ENCODE measurements at places on chromosomes 1 and 21.

GRCh38 chr1:31822766-31823165 lies 6.9 kb upstream of the SPOCD1 start:
- no peak for DNase-seq

DNA sequence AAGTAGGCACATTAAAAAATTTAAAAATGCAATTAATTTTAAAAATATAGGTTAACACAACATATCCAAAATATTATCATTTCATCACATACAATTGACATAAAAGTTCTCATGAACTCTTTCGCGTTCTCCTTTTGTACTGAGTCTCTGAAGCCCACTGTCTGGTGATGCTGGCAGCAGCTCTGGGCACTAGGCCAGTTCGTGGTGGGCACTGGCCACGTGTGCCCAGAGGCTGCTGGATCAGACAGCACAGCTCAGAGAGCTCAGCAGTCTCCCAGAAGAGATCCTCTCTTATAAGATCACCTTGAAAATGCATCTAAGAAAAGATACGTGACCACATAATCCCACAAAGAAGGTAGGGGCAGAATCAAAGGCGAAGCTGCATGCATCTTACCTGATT lies 9.9 kb downstream of the CEP104 start:
- DNase-seq, result no peak

GRCh38 chr1:22502202-22502601 lies 50.6 kb downstream of the ZBTB40 start:
- DNase-seq, result no peak

DNA sequence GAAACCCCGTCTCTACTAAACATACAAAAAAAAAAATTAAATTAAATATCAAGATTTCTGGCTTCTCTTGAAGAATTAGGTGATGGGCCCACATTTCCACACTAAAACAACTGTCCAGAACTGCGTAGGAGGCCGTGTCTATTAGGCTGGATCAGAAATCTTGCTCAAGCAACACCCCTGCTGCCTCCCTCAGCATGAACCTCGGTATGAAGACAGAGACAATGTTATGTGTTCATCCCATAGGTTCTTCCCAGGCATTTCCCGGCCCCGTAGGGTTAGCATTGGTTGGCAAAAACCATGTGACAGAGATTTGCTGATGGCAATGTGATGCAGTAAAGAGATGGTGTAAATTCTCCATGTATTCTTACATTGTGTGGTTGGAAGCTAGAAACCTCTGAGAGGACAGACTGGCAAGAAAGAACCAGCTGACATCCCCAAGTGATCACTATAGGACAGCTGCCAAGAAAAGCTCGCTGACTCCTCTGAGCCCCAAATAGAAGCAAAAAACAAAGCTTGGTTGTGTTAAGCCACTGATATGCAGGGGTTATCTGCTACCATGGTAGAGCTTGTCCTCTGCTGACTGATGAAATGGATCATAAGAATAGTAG lies 34.5 kb downstream of the EBNA1BP2 start:
- no peak for DNase-seq

DNA sequence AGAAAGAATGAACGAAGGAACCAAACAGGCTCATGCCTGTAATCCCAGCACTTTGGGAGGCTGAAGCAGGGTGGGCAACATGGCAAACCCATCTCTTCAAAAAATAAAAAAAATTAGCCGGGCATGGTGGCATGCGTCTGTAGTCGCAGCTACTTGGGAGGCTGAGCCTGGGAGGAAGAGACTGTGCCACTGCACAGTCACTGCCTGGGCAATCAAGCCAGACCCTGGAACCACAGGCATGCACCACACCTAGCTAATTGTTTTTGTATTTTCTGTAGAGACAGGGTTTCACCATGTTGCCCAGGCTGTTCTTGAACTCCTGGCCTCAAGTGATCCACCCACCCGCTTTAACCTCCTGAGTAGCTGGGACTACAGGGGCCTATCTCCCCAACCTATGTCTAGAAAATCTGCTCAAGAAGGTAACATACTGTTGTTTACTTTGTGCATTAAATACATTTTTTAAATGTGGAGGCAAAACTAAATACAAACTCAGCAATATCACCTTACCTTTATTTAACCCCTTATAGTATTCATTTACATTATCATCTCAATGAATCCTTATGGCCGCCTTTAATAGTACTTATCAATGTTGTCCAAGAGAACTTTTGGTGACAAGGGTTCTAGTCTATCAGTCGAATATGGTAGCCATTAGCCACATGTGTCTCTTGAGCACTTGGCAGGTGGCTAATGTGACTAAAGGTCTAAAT lies 2.7 kb downstream of the KHDC4 start:
- DNase-seq, result no peak

DNA sequence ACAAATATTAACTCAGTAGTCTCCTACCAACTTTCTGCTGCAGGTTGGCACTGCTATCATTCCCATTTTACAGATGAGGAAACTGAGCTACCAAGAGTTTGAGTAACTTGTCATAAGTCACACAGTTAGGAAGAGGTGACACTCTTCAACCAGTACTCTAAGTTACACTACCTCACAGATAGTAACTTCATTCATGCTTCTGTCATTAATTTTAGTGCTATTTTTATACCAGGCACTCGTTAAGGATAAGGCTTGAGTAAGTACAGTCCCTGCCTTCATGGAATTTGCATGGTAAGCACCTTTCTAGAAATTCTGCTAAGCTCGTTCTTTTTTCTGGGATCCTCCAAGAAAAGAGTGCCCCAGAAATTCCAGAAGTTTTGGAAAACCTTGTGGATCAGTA lies 78.7 kb downstream of the ZP4 start:
- no peak for DNase-seq

DNA sequence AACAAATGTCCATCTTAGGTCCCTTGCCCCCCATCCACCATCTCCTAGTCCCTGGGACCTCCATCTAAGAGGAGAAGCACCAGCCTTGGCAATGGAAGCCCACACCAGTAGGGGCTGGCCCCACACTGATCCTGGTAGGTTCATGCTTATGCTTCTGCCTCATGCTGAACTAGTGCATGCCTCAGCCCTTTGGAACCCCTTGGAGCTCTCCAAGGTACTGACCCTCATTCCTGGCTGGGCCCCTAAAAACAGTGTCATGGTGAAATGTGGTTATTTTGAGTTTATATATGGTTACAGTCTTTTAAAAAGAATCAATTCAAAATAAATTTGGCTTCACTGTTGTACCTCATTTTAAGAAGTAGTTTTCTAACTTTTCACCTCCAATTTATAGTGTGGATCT lies 108.3 kb downstream of the HIVEP3 start:
- no peak for DNase-seq

DNA sequence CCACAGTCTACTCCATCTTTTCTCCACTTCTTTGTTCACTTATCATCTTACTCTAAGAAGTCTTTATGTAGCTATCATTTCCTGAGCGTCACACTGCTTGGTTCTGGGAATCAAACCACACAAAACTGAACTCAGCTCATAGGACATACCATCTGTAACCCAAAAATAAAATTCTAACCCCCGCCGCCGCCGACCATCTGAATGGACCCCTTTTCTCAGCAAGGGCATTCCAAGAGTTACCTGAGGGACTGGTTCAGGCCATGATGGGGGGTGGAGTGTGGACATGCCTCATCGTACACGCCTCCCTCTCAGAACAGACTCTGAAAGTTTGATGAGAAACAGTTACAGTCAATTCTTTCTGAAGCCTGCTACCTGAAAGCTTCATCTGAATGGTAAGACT lies 12.6 kb upstream of the CHI3L2 start:
- no peak for DNase-seq

- no peak for DNase-seq
Observed at GRCh38 chr1:92218559-92218958, 844 bp downstream of the C1orf146 start.

GRCh38 chr1:58779059-58779754 lies 4.6 kb downstream of the JUN start:
- no peak for DNase-seq

- peak; percentile 93 for DNase-seq
Observed at GRCh38 chr1:13675151-13675651, 24.8 kb upstream of the PRDM2 start.

DNA sequence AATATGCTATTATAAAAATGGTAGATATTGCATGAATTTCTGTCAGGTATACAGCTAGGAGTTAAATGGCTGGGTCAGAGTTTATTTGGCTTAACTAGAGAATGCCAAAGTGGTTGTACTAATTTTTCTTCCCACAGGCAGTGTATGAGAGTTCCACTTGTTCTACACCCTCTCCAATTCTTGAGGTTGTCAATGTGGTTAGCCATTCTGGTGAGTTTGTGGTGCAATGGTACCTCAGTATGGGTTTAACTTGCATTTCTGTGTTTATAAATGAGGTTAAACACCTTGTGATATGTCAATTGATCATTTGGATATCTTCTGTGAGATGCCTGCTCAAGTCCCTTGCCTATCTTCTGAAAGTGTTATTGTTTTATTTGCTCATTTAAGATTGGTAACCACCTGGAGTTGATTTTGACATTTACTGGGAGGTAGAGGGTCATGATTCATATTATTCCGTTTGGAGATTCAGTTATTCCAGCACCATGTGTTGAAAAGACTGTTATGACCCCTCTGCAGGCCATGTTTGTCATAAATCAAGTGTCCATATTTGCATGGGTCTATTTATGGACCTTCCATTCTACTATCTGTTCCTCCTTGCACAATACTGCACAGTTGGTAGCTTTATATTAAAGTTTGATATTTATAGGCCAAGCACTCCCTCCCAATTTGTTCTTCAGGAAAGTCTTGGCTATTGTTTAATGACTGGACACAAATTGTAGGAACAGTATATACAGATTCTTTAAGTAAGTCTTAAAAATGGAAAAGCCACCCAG lies 5.8 kb downstream of the FALEC start:
- DNase-seq, result no peak

GRCh38 chr1:3785045-3785444 lies 11.3 kb downstream of the LRRC47 start:
- no peak for DNase-seq

DNA sequence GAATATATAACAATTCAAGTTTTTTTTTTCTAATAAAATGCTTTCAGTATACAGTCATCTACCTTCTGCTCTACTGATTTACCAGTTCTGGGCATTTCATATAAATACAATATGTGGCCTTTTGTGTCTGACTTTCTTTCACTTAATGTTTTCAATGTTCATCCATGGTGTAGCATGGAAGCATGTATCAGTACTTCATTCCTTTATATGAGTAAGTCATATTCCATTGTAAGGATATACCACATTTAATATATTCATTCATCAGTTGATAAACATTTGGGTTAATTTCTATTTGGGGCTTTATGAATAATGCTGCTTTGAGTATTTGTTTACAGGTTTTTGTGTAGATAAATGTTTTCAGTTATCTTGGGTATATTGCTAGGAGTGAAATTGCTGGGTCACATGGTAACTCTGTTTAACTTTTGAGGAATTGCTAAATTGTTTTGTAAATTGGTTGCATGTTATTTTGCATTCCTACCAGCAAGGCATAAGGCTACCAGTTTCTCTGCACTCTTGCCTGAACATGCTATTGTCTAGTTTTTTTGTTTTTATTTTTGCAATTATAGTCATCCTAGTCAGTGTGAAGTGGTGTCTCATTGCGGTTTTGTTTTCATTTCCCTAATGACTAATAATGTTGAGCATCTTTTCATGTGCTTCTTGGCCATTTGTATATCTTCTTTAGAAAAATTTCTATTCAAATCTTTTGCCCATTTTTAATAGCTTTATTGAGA lies 206.1 kb downstream of the TM2D1 start:
- no peak for DNase-seq

DNA sequence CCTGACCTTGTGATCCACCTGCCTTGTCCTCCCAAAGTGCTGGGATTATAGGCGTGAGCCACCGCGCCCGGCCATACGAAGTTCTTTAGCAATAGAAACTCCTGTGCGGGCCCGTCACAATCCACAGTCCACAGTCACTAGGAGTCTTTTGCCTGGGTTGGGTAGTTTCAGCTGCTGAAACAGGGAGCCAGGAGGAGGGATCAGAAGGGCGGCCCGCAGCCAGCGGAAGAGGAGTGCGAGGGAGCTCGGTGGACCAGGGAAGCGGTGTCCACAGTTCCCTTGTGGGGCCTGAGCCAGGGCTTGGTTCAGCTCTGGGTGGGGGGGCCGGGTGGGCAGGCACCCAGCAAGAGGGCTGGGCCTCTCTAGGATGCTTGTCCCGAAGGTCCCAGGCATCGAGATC lies 17.9 kb upstream of the HSPG2 start:
- no peak for DNase-seq

DNA sequence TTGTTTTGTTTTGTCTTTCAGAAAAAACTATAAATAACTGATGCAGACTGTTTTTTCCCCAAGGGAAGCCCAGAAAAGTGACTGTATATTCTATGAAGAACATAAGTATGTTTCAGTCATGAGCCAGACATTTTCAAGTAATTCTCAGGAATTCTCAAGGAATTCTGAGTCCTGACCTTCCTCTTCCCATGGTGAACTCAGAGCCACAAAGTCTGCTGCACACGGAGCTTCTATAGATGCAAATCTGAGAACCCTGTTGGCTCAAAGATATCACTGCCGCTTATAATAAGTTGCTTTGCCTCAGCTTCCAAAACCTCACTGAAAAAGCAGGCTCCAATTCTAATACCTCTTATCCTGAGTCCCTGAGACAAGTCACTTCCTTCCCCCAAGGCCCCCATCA lies 418.5 kb upstream of the RUNX1 start:
- no peak for DNase-seq

GRCh38 chr1:56508523-56508983 lies 70.8 kb downstream of the PLPP3 start:
- DNase-seq, result no peak

DNA sequence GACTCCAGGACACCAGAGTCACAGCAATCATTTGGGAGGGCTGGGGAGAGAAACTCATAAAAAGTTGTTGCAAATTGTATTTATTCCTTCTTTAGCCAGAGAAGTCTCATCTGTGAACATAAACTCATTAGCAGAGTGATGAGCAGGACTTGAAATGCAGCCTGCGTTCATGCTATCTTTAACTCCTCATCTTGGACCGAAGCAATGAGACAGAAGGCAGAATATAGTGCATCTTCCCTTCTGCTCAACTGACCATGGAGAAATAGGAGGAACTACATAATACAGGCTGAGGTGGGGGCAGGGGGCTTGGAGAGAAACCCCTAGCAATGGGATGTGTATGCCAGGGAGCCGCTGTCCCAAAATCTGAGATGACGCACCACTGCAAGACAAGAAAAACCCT lies 121.8 kb upstream of the AJAP1 start:
- no peak for DNase-seq

GRCh38 chr1:17315542-17316130 lies 7.6 kb downstream of the PADI4 start:
- DNase-seq, result no peak

GRCh38 chr1:247448107-247448791 lies 9.7 kb downstream of the OR2B11 start:
- DNase-seq, result peak; percentile 16

GRCh38 chr21:45543371-45543709 lies 1.1 kb upstream of the SLC19A1 start:
- no peak for DNase-seq

DNA sequence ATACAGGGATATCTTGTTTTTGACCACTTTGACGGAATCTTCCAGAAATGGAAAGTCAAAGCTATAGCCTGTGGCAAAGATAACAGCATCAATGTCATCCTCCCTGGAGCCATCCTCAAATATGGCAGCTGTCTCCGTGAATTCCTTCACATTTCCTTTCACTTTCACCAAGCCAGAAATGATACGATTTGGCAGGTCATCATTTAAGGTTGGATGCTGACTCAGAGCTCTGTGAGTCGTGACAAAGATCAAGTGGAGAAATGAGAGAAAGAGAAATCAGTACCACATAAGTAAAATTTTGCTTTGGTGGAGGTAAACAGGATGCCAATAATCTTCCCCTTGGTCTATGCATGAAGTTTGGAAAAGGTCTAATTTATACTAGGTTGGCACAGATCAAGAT lies 23.9 kb downstream of the FMO5 start:
- no peak for DNase-seq

GRCh38 chr1:24003331-24003972 lies 23.3 kb upstream of the SRSF10 start:
- no peak for DNase-seq

- no peak for DNase-seq
Observed at GRCh38 chr1:152110860-152111514, 4.3 kb downstream of the TCHH start.

Data from fibroblast of skin of left biceps (primary cell).